Left forelimb (tissue), 1 donor: ENCODE measurements at places on chromosomes 16 and 17.

GRCh38 chr16:4200000-4200780 lies 41.7 kb downstream of the SRL start:
- DNase-seq: peak; percentile 76

DNA sequence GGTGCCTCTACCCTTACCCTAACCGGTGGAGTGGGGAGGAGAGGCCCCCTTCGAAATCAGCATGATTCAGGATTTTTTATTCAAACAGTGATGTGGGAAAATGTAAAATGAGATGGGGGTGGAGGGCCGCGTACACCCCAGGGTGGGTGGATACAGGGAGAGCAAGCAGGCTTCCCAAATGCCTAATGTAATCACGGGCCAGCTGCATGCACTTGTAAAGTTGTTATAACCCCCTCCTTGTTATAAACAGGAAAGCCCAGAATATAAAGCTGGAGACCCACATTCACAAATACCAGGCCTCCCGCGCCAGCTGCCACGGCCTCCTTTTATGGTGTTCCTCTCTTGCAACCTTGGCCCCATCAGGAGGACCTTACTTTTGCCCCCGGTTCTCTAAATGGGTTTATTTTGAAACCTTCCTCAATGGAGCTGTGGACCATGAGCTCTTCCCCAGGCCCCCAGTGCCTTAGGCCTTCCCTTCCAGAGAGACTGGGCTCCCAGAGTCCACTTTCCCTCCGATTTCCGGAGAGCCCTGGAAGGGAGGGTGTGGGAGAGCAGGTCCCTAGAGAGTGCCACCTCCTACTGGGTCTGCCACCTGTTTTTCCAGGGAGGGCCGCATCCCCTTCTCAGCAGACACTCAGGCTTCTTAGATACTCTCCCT lies 906 bp upstream of the FOXL1 start:
- no peak for DNase-seq

DNA sequence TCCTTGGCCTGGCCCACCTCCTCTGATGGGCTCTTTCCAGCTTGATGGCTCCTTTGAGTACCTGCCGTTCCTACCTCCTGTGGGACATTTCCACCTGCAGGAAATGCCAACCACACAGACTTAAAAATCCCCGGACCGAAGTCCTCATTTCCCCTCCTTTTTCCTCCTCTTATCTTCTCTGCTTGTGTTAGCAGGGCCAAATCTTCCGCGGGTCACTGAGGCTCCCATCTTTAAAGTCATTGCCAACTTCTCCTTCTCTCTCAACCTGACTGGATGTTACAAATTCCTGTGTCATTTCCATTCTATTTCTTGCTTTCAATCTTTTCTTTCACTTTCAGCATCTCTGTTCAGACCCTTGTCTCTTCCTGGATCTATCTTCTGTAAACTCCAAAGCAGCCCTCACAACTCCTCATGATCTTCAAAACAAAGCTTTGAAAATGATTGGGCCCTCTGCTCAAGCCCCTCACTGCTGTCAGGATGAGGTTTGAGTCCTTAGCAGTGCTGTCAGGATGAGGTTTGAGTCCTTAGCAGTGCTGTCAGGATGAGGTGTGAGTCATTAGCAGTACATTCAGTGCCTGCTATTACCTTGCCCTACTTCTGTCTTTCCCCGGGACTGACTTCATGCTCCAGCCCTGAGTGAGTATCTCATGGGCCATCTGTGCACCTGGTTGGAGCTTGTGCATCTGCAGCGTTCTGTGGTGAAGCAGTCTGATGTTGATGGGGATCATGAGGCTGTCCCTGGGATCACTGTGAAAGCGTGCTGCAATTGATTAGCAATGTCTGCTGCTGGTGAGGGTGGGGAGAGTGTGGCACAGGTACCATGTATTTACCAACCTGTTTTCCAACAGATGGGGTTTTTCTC lies 100.1 kb downstream of the IRF8 start:
- DNase-seq: peak; percentile 33

GRCh38 chr17:82966415-82966814 lies 113.0 kb upstream of the METRNL start:
- peak; percentile 41 for DNase-seq

DNA sequence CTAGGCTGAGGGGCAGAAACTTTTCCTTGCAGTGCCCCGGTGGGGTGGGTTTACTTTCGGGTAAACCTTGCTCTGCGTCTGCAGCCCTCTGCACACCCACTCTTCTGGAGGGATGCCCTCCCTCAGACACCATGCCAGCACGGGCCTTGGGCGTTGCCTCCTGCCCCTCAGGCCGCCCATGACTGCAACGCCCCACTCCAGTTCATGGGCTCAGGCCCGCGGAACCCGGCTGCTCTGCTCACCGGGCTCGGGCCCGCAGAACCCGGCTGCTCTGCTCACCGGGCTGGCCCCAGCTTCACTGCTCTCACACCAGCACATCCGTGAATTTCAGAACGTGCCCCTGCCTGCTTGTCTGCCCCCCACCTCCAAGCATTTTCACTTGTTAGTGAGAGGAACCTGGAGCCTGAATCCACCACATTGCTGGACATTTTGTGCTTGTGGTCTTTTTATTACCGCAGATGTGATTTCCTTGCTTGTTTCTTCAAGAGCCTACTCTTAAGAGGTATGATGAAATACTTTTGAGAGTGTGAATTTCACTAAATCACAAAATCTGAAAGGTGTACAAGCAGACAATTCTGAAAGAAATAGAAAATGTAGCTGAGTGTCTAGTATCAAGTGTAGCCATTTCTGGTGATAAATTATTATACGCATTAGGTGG lies 130.9 kb downstream of the RPTOR start:
- DNase-seq: no peak

- DNase-seq: no peak
These were observed 60.6 kb upstream of the CRYM start for GRCh38 chr16:21338537-21339268.

DNA sequence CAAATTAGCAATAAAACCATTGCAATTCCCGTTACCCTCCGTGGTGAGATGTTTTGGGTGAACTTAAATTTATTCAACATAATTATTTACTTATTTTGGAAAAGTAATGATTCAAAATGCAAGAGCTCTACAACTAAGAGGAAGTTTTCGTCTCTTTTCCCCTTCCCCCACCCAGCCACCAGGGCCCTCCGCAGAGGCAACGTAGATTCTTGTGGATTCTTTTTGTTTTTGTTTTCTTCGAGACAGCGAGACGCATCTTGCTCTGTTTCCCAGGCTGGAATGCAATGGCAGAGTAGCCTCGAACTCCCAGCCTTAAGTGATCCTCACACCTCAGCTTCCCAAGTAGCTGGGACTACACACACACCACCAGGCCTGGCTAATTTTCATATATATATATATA lies 19.2 kb downstream of the CCDC40 start:
- DNase-seq: no peak

DNA sequence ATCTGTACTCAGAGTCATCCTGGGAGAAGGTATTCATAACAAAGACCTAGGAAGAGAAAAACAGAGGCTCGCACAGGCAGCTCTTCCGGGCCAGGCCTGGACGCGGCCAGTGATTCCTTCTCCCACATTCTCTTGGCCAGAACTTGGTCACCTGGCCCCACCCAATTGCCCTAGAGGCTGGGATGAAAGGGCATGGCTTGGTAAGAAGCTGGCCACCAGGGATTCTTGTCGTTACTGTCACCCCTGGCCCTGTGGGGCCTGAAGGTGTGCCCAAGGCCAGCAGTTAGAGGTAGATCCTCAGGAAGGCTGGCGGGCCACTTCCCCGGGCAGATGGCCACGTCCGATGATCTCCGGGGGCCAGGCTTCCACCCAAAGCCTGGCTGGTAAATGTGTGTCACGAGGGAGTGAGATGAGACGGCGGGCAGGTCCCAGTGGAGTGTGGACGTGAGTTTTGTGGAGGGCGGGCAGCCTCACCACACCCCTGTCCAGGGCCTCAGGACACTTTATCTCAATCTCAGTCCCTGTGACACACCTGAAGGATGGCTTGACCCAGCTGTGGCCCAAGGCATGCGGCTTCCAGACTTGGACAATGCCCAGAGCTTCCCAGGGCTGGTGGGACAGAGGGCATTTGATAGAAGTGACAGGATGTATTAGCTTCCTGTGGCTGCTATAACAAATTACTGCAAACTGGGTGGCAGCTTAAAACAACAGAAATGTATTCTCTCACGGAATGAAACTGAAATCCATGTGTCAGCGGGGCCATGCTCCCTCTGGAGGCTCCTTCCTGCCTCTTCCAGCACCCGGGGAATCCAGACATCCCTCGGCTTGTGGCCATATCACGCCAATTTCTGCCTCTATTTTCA lies 66.3 kb upstream of the GSE1 start:
- no peak for DNase-seq

- peak; percentile 52 for DNase-seq
These were observed 15.0 kb upstream of the SLC6A2 start for GRCh38 chr16:55640701-55641327.

- DNase-seq: no peak
These were observed 47.8 kb upstream of the HAS3 start for GRCh38 chr16:69057400-69058378.

GRCh38 chr16:34803683-34804416 lies 1344.4 kb downstream of the TP53TG3F start:
- DNase-seq: no peak

DNA sequence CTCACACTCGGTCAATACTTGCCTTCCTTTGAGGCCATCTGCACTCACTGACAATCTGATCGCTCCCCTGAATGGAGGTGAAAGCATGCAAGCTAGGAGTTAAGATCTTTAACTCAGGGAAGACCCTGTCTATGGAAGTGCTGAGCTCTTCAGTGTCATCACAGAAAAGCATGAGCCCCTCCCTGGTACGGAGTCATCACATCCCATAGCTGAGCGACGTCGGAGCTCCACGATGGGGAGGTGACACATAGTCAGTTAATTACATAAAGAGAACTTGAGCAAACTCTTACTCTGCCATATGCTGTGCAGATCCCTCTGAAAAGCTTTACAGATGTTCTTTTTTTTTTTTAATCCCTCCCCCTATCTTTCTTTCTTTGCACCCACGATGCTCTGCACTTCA lies 463.2 kb downstream of the WWOX start:
- DNase-seq: no peak

DNA sequence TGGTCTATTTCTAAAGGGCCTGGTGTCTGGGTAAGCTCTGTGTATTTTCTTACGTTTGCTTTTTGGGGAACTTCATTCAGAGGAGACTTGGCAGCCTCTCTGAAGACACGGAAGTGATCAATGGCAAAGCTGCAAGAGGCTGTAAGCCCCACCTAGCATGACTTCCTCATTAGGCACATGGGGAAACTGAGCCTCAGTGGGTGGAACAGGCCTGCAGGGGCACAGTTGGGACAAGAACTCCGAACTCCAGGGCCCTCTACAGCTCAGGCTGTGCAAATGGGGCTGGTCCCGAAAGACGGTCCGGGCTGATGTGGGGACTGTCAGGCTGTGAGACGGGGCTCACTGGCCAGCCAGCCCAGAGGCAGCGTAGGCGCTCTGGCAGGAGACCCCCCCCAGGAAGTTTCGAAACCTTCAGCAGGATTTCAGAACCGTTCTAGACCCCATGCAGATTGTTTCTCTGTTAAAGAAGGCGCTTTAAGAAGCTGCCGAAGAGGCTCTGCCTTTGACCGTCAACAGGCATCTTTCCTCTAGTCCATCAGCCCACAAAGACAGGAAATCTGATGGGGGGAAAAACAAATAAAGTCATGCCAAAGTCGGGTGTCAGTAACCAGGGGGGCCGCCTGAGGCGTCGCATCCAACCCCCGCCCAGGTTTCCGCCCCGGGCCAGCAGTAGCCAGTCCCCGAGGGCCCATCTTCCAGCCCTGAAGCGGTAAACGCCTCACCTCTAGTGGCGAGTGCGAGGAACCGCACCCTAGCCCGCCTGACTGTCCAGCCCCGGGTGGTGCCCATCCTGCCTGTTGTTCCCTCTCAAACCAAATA lies 79.8 kb upstream of the TBC1D3K start:
- DNase-seq: no peak

GRCh38 chr17:21165922-21166594 lies 39.3 kb downstream of the DHRS7B start:
- no peak for DNase-seq

DNA sequence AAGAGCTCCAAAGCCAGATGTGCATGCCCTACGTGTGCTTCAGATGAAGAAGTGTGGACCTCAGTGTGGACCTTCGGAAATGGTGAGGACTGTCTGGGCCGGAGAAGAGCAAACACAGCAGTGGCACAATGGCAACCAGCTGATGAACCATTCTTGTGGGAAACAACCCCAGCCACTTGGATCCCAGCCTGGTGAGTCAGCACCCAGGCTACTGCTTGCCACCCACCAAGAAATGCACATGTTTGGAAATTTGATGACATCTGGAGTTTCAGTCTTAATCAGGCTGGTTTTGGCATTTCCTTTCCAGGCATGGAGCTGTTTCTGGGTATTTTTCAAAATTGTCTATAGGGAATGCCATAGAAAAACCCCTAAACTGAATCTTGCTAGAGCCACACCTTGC lies 42.7 kb downstream of the DYNLRB2 start:
- DNase-seq: no peak

- peak; percentile 31 for DNase-seq
These were observed 215.9 kb downstream of the RPTOR start for GRCh38 chr17:80760511-80760911.

GRCh38 chr17:81735264-81736102 lies 23.4 kb downstream of the SLC25A10 start:
- no peak for DNase-seq

DNA sequence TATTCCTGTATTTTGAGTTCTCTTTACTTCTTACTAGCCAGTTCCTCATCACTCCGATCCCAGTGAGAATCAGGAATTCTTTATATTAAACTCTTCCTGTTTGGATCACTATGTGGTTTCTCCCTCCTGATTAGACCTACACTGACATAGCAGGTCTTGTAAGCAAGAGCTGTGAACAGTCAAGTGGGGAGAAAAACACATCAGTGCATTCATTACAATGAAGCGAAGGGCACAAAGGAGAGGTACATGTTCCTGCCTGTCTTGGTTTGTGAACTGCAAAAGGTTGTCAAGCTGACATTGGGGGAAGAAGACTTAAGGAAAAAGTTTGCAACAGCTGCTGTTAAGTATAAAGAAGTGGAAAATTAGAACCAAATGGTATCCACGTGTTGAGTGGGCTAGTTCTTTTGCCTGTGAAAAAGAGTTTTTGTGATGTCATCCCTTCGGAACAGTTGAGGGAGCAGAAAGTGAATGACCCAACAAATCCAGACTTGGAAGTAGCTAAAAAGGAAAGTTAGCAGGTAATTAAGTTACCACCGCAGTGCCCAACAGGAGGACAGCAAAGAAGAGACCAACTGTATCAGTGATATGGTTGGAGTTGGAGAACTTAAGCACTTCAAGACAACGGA lies 23.0 kb upstream of the TRIM25 start:
- DNase-seq: no peak

DNA sequence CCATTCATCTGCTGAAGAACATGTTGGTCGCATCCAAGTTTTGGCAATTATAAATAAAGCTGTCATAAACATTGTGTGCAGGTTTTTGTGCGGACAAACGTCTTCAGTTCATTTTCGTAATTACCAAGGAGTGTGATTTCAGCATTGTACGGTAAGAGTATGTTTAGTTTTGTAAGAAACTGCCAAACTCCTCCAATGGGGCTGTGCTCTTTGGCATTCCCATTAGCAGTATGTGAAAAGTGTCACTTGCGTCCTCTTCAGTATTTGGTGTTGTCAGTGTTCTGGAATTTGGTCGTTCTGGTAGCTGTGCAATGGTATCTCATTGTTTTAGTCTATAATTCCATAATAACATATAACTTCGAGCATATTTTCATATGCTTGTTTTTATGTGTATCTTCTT lies 120.9 kb downstream of the BCAS3 start:
- DNase-seq: no peak
